Activated naive CD4-positive, alpha-beta T cell treated with Interleukin-2 at 50 U/mL for 16 hours (primary cell): ENCODE measurements at places on chromosomes 11 and 22.

DNA sequence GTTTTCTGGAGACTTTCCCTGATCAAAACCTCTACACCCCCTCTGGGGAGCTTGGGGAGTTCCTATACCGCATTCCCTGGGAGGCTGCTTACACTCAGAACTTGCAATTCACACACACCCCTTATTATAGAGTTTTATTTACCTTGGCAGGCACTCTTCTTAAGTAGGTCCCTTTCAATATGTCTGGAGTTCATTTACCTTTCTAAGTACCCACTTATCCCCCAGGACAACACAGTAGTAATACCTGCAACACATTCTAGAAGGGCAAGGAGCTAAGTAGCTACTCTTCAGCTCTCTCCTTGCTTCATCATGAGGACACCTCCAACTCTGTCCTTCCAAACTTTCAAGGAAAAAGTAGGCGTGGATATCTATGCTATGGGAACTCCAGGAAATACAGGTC lies 127.8 kb upstream of the ANO3 start:
- no peak for DNase-seq

DNA sequence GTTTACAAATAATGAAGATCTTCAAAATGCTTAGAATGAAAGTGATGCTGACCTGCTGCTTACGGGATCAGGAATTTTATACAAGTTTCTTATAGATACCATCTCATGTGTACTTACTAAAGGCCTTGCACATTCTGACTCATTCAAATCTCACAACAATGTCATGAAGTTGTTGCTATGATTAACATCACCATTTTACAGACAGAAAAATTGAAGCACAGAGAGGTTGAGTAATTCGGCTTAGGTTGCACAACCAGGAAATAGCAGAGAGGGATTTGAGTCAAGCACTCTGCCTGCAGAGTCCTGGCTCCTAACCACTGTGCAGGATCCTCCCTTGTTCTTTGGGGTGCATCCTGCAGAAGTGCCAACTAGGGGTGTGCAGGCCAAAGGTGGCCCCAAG lies 471.9 kb downstream of the MIAT start:
- no peak for DNase-seq

- no peak for DNase-seq
Observed at GRCh38 chr11:128246810-128247594, 340.4 kb downstream of the ETS1 start.

GRCh38 chr22:39622881-39623367 lies 52.4 kb downstream of the CACNA1I start:
- DNase-seq, result peak; percentile 71

GRCh38 chr22:47053013-47053725 lies 290.7 kb downstream of the TBC1D22A start:
- DNase-seq, result no peak

- no peak for DNase-seq
Observed at GRCh38 chr11:69298267-69299022, 4.5 kb downstream of the MYEOV start.

- no peak for DNase-seq
Observed at GRCh38 chr22:26382782-26383181, 46.3 kb upstream of the ASPHD2 start.

GRCh38 chr11:75469785-75470405 lies 36.9 kb upstream of the KLHL35 start:
- no peak for DNase-seq

GRCh38 chr11:44557464-44557863 lies 8.0 kb upstream of the CD82 start:
- no peak for DNase-seq

DNA sequence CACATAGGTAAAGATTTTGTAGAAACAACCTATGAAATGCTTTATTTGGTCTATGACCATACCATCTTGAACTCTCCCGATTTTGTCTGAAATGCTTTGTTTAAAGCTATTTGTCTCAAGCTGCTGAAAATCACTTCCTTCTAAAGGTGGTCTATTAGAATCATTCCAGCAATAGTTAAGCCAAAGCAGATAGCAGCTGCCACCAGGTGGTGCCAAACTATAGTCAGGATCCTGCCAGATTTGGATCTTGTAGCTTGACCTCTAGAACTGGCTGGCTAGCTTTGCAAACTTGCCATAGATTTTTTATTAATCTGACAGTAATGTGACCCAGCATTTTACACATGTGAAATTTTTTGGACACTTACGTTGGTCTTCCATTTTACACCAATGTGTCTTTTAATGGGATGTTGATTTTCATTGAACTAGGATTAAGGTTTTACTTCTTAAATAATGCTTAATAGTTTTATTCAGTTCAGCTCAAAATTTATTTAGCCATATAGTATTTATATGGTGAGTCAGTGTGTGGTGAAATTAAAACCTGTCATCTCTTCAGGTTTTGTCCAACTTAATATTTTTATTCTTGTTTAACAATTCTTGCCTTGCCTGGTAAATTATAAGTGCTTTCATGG lies 19.7 kb downstream of the CTR9 start:
- peak; percentile 21 for DNase-seq

DNA sequence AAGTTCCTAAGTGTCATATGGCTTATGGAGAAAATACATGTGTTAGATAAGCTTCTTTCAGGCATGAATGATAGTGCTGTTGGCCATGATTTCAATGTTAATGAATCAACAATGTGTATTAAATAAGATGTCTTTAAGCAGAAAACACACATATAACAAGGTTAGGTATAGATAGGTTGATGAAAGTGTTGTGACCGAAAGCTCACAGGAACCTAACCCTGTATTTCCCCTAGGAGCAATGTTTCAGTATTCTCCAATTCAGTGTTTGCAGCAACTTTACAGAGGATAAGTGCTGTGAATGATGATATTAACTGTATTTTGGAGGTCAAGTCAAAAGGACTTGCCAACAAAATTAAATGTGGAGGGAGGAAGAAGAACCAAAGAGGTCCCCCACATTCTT lies 82.8 kb upstream of the PRDM11 start:
- DNase-seq, result no peak

DNA sequence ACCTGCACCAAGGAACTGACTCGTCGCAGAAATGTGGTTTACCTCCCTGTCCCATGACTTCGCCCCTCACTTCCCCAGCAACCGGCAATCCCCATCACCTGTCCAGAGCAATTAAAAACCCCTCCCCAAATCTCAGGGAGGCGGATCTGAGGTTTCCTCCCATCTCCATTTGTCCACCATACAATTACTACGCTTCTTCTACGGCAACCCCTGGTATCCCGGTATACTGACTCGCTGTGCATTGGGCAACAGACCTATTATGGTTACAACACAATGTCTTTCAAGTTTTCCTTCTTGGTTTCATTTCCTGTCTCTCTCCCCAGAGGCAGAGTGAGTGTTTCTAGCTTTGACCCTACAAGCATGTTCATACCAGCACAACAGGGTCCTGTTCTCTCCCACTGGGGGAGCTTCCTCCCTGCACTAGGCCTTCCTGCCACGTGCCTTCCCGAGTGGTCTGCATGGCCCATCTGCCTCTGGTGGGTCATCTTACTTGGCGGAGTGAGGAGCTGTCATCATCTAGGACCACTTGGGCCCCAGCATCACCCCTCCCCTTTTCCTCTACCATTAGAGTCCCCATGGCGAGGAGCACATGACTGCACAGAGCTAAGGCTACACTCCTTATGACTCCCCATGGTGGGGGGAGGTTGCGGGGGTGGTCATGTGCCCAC lies 30.3 kb upstream of the NAP1L4 start:
- DNase-seq, result no peak

GRCh38 chr22:37485395-37486223 lies 575 bp downstream of the MFNG start:
- peak; percentile 29 for DNase-seq

- DNase-seq, result no peak
Observed at GRCh38 chr11:106331176-106331575, 253.7 kb downstream of the AASDHPPT start.
